Activated CD4-positive, alpha-beta T cell treated with anti-CD3 and anti-CD28 coated beads, Interleukin-2, amount 10 ng/mL, durations not matched to agents 7 days and 5 days (primary cell): ENCODE measurements at places on chromosomes 6 and 20. TPM values are rescaled to one million over a fixed set of nuclear protein-coding genes. Genes with fewer than 3 reads are reported as not detected.

HLA-DMB gene
- total RNA-seq, result 8.5 TPM

GRCh38 chr20:19565736-19566135, 192.3 kb upstream of the RIN2 start:
- H3K27ac ChIP-seq, result no peak overlapping the region
- H3K36me3 ChIP-seq, result no peaks in the 10 kb centered on the region
- H3K27me3 ChIP-seq, result peaks cover 2% of the 10 kb centered on the region

SRMS gene
- not detected for total RNA-seq

DNA sequence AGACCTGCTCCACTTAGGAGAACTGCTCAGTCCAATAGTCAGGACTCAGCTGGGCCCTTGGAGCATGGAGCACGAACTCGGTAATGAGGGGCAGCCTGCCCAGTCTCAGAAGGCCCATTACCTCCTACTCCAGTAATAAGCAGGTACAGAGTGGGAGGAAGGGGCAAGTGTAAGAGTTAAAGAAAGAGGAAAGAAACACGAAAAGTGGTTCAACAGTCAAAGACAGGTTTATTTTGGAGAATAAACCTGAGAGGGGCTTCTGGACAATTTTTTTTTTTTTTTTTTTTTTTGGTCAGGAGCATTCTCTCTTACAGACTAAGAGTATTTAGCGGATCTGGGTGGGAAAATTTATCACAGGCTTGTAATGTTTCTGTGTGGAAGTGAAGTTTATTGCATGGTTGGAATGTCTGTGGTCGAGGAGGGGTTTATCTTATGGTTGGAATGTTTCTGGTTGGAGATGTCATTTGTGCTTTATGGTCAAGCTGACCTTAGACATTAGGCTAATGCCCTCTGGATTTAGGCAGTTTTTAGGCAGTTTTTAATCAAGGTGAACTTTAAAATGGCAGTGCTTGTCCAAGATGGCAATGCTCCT, 340.1 kb downstream of the BCKDHB start:
- no peaks in the 10 kb centered on the region for H3K4me1 ChIP-seq
- H3K27me3 ChIP-seq, result no peaks in the 10 kb centered on the region
- no peak overlapping the region for H3K27ac ChIP-seq
- H3K36me3 ChIP-seq, result no peaks in the 10 kb centered on the region

GRCh38 chr6:133977983-133978895, 25.2 kb downstream of the TBPL1 start:
- no peak for DNase-seq
- H3K27me3 ChIP-seq, result no peaks in the 10 kb centered on the region
- no peak overlapping the region for H3K4me3 ChIP-seq
- no peak overlapping the region for H3K27ac ChIP-seq

DNA sequence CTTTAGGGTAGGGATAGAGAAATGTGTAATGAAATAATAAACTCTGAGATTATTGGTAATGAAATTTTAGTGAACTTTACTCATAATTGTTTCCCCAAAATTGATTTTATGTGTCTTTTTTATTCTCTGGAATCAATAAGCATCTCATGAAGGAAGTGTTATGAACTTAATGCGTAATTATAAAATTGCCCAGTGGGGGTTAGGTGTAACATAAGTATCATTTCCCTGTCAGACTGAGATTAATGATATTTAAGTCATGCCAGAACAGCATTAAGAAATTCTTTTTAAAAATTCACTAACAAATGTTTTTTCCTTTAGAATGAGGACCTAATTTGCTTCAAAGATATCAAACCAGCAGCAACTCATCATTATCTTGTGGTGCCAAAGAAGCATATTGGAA, 10.0 kb downstream of the HINT3 start:
- no peaks in the 10 kb centered on the region for H3K27me3 ChIP-seq
- peak overlapping the region; percentile 11 for H3K27ac ChIP-seq
- H3K36me3 ChIP-seq, result peaks cover 22% of the 10 kb centered on the region
- no peak overlapping the region for H3K4me3 ChIP-seq
- no peaks in the 10 kb centered on the region for H3K4me1 ChIP-seq

DNA sequence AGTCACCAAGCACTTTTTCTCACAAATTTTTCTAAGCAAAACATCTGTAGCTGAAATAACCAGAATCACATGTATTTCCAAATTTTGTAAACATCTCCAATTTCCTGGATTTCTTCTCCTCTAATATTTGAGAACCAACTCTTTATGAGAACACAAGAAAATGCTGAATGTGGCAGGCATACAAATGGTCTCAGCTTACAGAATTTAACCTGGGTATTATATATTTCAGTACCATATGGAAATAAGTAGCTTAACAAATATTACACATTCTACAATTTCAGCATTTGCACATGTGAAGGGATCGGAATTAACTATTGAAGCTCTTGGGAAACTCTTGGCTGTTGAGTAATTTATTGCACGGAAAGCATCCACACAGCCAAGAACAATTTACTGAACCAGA, 92.5 kb downstream of the TBXT start:
- no peaks in the 10 kb centered on the region for H3K27me3 ChIP-seq
- no peak overlapping the region for H3K27ac ChIP-seq
- no peak overlapping the region for H3K4me3 ChIP-seq
- H3K4me1 ChIP-seq, result no peaks in the 10 kb centered on the region

GRCh38 chr6:55868771-55869479, 6.5 kb downstream of the BMP5 start:
- H3K27ac ChIP-seq, result no peak overlapping the region
- H3K4me3 ChIP-seq, result no peak overlapping the region
- no peaks in the 10 kb centered on the region for H3K27me3 ChIP-seq
- DNase-seq, result no peak

DNA sequence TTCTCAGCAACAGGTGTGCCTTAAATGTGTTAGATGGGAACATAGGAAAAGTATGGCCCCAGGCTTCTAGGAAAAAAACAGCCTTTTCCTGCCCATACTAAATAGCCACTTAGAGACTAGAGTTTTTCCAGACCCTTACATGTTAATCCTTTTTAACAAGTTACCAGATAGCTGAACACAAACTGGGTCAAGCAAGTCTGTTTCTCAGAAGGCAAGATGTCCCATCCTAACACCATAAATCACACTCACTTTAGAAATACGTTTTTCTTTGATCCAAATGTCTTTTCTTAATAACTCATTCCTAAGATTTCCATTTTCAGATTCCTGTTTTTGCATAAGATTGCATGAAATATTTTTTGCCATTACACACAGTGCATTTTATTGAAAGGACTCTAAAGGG, 241.3 kb downstream of the KCNQ5 start:
- no peak overlapping the region for H3K4me3 ChIP-seq
- no peaks in the 10 kb centered on the region for H3K27me3 ChIP-seq
- H3K4me1 ChIP-seq, result no peaks in the 10 kb centered on the region

BPIFB4 gene
- not detected for total RNA-seq

GRCh38 chr6:42694586-42694985, 27.8 kb downstream of the PRPH2 start:
- H3K36me3 ChIP-seq, result peaks cover 49% of the 10 kb centered on the region
- peak overlapping the region; percentile 87 for H3K27ac ChIP-seq
- H3K27me3 ChIP-seq, result no peaks in the 10 kb centered on the region
- peaks cover 44% of the 10 kb centered on the region for H3K4me1 ChIP-seq
- no peak overlapping the region for H3K4me3 ChIP-seq
- no peak for DNase-seq

HLA-G gene
- 1.3 TPM for total RNA-seq

GRCh38 chr6:166697113-166697512, 70.1 kb upstream of the RPS6KA2 start:
- no peak overlapping the region for H3K4me3 ChIP-seq
- no peak for DNase-seq
- H3K27me3 ChIP-seq, result peaks cover 2% of the 10 kb centered on the region
- no peaks in the 10 kb centered on the region for H3K4me1 ChIP-seq
- no peaks in the 10 kb centered on the region for H3K36me3 ChIP-seq

DNA sequence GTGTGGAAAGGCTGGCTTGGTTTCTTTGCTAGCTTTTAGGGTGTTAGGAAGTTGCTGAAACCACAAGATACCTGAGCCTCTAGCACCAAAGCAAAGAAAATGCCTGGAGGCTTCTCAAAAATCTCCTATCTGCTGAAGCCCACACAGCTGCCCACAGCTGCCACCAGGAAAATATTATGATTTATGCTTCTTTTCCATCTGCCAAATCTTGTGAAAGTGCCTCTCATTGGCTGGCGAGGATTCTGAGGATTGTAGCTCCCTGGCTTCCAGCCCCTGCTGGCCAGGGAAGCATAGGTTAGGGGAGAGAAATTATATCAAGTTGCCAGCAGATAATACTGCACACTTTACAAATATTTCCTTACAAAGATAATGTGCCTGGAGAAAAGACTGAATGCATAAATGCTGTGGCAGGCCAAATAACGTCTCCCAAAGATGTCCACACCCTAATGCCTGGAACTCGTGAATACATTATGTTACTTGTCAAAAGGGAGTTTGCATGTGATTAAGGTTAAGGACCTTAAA, 98.4 kb downstream of the MRPL14 start:
- no peak overlapping the region for H3K27ac ChIP-seq
- no peaks in the 10 kb centered on the region for H3K36me3 ChIP-seq
- no peak for DNase-seq
- no peak overlapping the region for H3K4me3 ChIP-seq
- peaks cover 18% of the 10 kb centered on the region for H3K27me3 ChIP-seq

GRCh38 chr6:2852921-2853322, 11.3 kb upstream of the SERPINB1 start:
- H3K4me1 ChIP-seq, result peaks cover 74% of the 10 kb centered on the region
- peaks cover 18% of the 10 kb centered on the region for H3K36me3 ChIP-seq
- H3K27me3 ChIP-seq, result no peaks in the 10 kb centered on the region
- DNase-seq, result no peak

DNA sequence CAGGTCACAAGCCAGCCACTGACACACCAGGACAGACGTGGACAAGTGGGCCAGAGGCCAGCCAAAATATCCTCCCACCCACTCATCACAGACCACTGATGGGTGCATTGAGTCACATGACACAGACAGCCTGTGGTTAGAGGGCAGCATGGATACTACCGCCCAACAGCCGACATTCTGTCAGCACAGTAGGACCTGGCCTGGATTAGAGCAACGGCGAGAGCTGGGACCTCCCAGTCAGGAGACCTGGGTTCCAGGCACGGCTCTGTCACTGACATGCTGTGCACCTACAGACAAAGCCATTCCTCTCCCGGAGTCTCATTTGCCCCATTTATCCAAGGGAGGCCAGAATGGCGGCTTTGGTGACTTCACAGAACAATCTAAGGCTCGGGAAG, 8.0 kb downstream of the ZNF335 start:
- no peaks in the 10 kb centered on the region for H3K27me3 ChIP-seq
- no peak for DNase-seq
- H3K4me3 ChIP-seq, result no peak overlapping the region
- H3K4me1 ChIP-seq, result peaks cover 2% of the 10 kb centered on the region
- H3K27ac ChIP-seq, result no peak overlapping the region

NEDD9 gene
- total RNA-seq, result 47.7 TPM

DNA sequence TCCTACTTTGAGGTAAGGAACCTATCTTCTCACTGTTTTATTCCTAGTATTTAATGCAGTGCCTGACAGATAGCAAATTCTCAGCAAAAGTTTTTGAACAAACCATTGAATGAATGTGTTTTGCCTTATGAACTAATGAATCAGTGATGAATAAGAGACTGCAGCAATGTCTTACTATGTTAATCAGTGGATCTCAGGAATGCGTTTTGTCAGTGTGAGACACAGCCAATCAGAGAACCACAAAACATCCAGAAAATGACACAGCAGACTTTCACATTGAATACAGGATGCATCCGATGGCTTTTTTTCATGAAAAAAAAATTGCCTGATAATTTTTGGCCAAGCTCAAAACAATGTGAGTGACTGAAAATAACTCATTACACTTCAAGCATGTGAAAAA, 270.5 kb downstream of the BMP2 start:
- no peaks in the 10 kb centered on the region for H3K36me3 ChIP-seq
- H3K27me3 ChIP-seq, result no peaks in the 10 kb centered on the region
- DNase-seq, result no peak
- H3K4me1 ChIP-seq, result no peaks in the 10 kb centered on the region

CDH22 gene
- not detected for total RNA-seq

- no peak overlapping the region for H3K27ac ChIP-seq
- H3K36me3 ChIP-seq, result no peaks in the 10 kb centered on the region
- no peaks in the 10 kb centered on the region for H3K27me3 ChIP-seq
- H3K4me1 ChIP-seq, result peaks cover 47% of the 10 kb centered on the region
- no peak overlapping the region for H3K4me3 ChIP-seq
- no peak for DNase-seq
Measured at GRCh38 chr6:112038268-112038667, 15.6 kb upstream of the CCN6 start.
